ENCODE measurements at places on chromosomes 4 and X.

- no peak for DNase-seq
Measured at GRCh38 chr4:2820216-2820982, 23.2 kb upstream of the ADD1 start.

GRCh38 chrX:48474127-48474526 lies 1.9 kb upstream of the FTSJ1 start:
- no peak for DNase-seq

- no peak for DNase-seq
Measured at GRCh38 chr4:83890816-83891215, 354.9 kb downstream of the GPAT3 start.

DNA sequence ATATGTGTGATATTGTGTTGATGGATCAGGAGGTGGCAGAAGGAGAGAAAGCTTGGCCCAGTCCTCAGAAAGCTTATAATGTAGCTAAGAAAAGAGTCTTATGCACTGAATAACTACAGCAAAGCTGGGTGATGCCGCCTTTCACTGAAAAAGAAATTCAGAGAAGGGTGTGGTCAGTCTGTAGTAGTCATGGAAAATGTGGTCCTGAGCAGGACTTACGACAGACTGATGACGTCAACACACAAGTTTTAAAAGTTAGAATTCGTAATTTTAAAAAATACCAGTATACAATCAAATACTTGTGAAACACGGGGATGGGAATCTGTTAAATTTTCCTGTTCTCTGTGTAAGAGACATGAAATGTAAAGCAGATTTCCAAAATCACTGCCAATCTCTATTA lies 87.0 kb upstream of the RAPGEF2 start:
- no peak for DNase-seq

DNA sequence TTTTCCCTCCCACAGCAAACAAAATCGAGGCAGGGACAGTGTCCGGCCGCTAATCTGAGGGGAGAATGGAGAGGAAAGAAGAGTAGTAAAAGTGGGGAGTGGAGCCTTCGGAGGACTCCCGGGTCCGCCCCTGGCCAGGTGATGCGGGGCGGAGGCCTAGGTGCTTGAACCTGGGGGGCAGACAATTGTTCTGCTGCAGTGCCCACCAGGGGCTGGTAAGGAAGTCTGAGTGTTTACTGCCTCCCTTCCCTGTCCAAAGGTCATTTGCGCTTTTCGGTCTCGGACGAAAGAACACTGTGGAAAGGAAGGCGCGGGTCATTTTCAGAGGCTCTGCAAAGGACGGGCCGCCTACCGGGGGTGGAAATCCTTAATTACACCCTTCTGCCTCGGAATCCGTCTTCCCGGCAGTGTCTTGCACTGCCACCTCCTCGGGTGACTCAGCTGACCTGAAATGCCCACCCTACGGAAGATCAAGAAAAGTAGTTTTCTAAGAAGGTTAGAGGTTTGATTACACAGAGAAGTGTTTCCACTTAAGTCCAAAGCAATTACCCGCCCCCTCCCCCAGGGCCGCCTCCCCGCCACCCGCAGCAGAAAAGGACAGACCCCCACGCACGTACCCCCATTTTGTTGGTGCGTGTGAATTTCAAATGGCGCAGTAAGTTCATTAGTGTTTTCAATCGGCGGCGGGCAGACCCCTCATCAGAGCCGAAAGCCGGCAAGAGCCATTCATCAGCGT lies 99.9 kb upstream of the TENM3 start:
- no peak for DNase-seq

- no peak for DNase-seq
Measured at GRCh38 chrX:1894740-1895139, 279.9 kb downstream of the ASMT start.

DNA sequence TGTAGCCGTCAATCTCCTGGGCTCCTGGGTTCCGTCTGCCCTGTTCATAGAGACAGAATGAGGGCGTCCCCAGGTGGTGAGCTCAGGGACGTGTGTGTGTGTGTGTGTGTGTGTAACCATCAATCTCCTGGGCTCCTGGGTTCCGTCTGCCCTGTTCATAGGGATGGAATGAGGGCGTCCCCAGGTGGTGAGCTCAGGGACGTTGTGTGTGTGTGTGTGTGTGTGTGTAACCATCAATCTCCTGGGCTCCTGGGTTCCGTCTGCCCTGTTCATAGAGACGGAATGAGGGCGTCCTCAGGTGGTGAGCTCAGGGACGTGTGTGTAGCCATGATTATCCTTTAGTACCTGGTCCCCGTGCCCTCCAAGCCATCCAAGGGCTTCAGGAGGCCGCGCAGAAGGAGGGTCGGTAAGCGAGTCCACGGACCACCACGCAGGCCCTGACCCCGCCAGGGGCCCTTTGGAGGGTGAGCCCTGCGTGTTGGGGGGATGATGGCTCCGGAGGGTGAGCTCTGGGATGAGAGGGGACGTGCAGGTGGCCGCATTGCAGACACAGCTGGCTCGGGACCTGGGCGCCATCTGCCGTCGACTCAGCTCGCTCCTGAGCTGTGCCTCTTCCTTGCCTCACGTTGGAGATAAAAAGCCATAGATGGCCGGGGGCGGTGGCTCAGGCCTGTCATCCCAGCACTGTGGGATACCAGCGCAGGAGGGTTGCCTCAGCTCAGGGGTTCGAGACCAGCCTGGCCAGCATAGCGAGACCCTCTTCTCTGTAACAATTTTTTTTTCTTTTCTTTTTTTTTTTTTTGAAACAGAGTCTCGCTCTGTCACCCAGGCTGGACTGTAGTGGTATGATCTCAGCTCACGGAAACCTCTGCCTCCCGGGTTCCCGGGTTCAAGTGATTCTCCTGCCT lies 5.4 kb upstream of the GTPBP6 start:
- no peak for DNase-seq

GRCh38 chr4:2261110-2261852 lies 628 bp downstream of the MXD4 start:
- DNase-seq: no peak

DNA sequence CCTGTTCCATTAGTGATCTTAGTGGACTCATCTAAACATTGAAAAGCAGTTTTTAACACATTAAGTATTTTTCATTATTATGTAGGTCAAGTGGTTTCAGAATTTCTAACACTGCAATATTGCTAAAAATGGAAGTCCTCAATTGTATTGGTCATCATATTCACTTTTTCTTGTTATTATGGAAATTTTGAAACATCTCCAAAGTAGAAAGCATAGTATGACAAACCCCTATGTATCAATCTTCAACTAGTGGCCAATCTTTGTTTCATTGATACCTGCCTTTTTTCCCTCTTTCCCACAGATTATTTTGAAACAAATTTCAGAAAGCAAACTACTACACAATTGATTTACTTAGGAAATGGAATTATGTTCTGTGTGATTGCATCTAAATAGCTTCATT lies 14.5 kb upstream of the ABCG2 start:
- DNase-seq: no peak
